ENCODE measurements at places on chromosomes 3 and 15.

GRCh38 chr3:161890147-161890625 lies 393.6 kb downstream of the OTOL1 start:
- DNase-seq = peak; percentile 81

DNA sequence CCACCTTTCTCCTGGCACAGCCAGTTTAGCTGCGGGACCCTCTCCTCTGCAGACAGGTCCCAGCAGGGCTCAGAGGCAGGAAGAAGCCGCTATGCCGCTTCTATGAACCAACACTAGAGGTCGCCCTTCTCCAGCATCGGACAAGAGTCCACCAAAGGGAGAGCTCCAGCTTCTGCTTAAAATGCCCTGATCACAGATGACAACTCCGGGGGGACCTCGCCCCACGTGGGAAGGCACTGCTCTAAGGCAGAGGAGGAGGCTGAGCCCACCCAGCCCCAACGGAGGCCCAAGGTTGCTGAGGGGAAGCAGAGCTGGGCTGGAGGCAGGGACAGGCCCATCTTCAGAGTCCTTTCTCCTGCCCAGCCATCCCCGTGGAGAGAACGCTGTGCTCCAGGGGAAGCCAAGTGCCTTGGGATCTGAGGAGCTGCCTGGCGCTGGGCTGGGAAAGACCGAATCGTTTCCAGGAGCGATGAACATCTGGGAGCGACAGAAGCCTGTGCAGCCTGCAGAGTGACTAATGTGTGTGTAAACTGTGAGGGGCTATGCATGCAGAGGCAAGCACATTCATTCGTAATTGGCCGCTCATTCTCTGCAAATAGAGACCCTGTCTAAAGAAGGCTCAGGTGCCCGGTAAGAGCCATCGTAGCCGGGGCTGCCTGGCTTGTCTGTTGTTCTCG lies 43.5 kb upstream of the BDH1 start:
- DNase-seq = peak; percentile 33

DNA sequence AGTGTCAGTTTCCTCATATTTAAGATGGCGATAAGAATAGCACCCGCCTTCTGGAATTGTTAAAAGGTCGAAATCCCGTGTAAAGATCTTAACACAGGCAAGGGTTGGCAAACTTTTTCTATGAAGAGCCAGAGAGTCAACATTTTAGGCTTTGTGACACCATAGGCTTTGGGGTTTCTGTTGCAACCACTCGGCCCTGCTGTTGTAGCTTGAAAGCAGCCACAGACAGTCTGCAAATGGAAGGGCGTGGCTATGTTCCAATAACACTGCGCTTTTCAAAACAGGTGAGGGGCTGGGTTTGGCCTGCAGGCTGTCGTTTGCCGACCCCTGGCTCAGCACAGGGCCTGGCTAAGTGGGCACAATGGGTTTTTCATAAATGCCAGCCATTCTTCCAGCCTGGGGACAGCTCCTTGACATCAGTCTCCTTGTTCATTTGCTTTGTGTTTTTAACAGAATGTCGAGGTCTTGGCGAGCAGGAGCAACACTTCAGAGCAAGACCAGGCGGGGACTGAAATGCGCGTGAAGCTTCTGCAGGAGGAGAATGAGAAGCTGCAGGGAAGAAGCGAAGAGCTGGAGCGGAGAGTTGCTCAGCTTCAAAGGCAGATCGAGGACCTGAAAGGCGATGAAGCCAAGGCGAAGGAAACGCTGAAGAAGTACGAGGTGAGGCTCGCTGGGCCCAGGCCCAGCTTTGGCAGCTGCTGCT lies 75.2 kb upstream of the MYZAP start:
- DNase-seq = no peak

- no peak for DNase-seq
Observed at GRCh38 chr3:86982883-86983282, 8.1 kb downstream of the VGLL3 start.

GRCh38 chr3:24145481-24145880 lies 200.4 kb downstream of the NR1D2 start:
- no peak for DNase-seq

- DNase-seq = no peak
Observed at GRCh38 chr3:172444821-172445220, 3.4 kb downstream of the GHSR start.

GRCh38 chr15:51328926-51329325 lies 9.5 kb downstream of the CYP19A1 start:
- no peak for DNase-seq

- peak; percentile 52 for DNase-seq
Observed at GRCh38 chr3:49803465-49804140, 542 bp downstream of the INKA1 start.

DNA sequence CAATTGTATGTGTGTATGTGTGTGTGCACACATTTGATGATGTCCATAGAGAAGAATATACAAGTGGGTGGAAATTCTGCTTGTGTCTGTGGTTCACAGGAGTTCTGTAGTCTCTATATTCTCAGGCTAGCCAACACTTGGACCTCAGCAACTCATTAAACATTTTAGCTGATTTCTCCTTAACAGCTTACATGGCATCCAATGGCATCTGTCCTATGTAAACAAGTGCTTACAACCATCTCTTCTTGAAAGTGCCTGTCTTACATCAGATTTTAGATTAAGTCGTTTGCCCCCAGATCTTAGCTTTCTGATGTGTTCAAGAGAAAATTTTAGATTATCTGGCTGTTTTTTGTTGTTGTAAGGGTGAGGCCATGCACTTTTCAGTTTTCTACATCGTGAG lies 29.0 kb downstream of the ZNF662 start:
- DNase-seq = no peak

GRCh38 chr3:108292905-108293328 lies 3.4 kb upstream of the HHLA2 start:
- no peak for DNase-seq

DNA sequence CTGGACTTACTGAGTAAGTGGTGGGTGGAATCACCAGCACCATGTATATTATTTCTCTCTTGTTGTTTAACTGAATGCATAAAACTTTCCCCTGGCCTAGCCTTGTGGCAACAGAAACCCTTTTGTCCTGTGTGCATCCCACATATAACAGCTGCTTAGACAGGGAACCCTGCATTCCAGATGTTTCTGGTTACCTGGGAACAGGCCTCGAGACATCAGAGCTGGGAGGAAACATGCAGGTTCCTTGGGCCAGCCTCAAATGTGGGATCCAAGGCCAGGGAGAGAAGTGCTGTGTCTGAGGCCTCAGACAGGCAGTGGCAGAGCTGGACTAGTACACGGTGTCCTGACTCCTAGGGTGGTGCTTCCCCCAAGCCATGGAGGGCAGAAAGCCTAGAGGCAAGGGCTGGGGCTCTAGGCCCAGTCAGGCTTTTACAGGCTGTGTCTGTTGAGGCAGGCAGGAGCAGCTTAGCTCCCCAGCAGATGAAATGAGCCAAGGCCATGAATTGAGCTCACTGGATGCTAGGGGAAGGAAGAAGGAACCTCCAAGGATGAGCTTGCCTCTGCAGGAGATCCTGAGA lies 57.7 kb downstream of the ITGA11 start:
- DNase-seq = no peak

- DNase-seq = no peak
Observed at GRCh38 chr3:124144035-124144814, 152.3 kb upstream of the ROPN1 start.

GRCh38 chr3:182936239-182936917 lies 44.0 kb downstream of the DCUN1D1 start:
- DNase-seq = no peak

GRCh38 chr15:95235033-95235432 lies 1003.7 kb downstream of the MCTP2 start:
- no peak for DNase-seq

GRCh38 chr15:32859251-32859650 lies 141.4 kb downstream of the GREM1 start:
- no peak for DNase-seq

DNA sequence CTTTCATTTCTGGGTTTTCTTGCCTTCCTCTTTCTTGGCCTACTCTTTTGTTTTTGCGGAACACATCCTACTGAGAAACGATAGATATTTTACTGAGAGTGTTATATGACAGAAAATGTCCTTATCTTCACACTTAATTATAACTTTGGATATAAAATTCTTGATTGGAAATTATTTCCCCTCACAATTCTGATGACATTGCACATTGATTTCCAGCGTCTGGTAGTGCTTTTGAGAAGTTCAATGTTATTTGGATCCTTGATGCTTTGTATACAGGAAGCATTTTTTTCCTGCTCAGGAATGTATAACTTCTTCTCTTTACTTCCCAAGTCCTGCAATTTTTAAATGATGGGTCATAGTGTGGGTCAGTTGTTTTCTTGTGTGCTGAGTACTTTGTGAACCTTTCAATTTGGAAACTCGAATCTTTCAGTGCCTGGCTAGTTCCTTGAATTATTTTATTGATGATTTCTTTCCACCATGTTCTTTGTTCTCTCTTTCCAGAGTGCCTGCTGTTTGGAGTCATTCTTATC lies 183.9 kb downstream of the PDCD6IP start:
- no peak for DNase-seq

DNA sequence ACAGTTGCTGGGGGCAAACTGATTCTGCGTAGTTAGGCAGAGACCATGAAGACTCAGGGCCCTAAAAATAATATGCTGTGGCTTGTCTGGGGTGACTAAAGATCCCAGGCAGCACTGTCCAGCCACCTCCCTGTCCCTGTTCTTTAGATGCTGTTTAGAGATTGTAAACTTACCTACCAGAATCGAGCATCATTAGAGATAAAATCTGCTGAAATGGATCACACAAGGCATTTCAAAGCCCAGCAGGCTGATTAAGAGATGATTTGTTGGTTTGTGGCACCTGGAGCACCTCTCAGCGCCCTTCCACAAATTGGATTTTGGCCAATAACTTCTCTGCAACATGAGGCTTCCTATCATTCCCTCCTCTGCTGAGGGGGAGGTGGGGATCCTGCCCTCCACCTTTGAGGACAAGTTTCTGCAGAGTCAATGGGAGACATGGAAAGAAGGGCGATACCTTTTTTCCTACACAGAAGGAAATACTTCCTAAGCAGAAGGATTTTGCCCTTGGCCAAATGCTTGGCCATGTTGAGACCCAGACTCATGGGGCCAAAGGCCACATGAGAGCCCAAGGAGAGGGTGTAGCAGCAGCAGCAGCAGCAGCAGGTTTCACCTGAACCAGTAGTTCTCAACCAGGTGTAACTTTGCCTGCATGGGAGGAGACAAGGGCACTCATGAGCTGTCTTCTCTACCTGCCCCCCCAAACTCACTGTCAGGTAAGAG lies 37.5 kb downstream of the SEMA5B start:
- DNase-seq = no peak

DNA sequence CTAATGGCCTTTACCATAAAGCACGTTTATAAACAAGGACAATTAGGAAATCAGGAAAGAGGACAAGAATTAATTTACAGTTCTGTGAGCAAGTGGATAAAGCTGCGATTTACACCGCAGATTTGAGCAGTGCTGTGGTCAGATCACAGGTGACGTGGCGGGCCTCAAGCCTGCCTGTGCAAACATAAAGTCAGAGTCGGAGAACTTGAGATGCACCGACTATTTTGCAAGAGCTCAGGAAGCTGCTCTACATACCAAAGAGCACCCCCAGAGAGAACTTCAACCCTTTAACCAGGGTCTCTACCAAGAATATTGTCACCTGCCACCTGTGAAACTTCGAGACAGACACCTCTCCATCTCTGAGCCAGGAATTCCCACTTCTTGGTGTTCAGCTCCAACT lies 35.7 kb downstream of the MECOM start:
- DNase-seq = no peak

GRCh38 chr3:123379041-123379830 lies 69.7 kb downstream of the ADCY5 start:
- no peak for DNase-seq

DNA sequence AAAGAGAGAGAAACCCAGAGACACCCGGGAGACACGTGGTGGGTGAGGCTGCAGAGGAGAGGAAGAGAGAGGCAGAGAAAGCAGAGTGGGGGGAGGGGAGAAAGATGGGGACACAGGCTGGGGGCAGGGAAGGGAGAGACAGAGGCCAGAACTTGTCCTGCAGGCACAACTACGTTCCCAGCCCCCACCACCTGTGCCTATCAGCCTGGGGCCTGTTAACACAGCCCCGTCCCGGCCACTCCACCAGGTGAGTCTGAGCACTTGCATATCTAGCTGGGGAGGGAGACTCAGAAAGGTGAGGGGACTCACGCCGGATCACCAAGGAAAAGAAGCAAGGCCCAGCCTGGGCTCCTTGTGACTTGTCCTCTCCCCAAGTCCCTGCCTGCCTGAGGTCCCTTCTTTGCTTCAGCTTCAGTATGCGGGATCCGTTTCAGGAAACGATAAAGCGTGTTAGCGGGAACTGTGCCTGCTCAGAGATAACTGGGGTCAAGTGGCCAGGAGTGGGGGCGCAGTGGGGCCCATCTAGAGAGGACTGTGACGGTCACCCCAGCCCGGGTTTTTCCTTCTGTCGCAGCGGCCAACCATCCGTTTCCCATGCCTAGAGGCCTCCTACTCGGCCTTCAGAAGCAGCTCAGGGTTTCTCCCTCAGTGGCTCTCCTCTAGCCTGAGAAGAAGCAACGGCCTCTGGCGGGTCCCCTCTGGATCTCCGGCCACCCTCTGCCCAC lies 10.3 kb downstream of the LINGO1 start:
- no peak for DNase-seq

DNA sequence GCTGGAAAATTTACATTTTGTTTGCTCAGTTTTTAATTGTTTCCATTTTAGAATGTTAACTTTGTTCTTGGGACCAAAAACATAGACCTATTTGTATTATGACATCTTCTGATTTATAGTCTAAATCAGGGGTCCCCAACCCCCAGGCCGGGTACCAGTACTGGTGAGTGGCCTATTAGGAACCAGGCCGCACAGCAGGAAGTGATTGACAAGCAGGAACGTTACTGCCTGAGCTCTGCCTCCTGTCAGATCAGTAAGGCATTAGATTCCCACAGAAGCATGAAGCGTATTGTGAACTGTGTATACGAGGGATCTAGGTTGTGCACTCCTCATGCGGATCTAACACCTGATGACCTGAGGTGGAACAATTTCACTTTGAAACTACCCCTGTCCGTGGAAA lies 51.9 kb downstream of the GHSR start:
- DNase-seq = no peak

DNA sequence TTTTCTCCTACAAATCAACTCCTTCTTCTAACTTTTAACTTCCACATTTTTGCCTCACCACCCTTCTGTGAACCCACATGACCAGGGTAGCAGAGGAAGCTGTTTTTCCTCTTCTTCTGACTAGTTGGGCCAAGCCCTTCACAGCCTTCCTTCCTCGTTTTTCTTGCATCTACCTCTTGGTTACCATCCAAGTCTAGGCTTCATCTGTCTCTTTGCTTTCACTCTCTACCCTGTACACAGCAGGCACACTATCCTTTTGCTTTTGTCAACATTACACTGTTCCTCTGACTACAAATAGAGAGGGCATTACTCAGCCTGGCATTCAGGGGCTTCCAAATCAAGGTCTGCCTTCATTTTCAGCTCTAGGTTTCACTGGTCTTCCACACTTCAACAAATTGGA lies 22.0 kb downstream of the SLC9A9 start:
- DNase-seq = no peak

- no peak for DNase-seq
Observed at GRCh38 chr15:98909968-98910885, 97.4 kb downstream of the PGPEP1L start.

DNA sequence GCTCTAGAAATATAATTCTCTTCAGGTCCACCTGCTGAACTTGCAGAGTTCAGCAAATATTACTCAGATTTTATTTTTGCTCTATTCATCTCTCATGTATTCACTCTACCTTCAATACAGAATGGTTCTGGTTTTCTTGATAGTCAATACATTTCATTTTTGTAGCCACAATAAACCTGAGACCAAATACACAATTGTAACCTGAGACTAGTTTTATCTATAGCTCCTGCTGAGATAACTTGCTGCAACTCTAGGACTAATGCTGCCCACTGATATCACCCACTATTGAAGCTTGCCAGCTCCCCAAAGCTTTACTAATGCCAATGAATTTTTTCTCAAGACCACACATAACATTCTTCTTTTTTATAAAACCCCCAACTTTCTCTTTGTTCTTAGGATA lies 229.3 kb downstream of the NSUN3 start:
- DNase-seq = no peak
